ENCODE measurements at places on chromosomes 16 and 17. TPM values are rescaled to one million over a fixed set of nuclear protein-coding genes. Genes with fewer than 3 reads are reported as not detected.

DNA sequence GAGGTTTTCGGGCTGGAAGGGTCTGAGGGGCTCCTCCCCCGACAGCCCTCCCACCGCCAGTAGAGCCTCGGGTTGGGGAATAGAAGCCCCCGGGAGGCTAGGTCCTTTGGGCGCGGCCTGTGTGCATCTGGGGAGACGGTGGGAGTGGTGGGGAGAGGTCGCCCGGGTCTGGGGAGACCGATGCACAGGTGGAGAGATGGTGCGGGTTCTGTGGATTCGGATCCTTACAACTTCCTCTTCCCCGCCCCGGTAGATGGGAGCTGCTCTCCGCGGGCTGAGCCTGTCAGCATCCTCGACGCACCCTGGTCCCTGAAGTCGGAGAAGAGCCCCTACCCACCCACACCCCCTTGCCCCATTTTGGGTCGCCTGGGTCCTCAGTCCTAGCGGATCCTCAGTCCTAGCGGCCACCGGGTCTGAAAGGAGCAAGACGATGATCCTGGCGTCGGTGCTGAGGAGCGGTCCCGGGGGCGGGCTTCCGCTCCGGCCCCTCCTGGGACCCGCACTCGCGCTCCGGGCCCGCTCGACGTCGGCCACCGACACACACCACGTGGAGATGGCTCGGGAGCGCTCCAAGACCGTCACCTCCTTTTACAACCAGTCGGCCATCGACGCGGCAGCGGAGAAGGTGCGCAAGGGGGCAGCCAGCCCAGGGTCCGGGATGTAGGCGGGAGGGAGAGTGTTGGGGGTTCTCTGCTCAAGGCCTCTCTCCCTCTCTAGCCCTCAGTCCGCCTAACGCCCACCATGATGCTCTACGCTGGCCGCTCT is 790 bp downstream of the BCKDK start:
- no peaks in the 10 kb centered on the region for H3K4me1 ChIP-seq
- H3K27me3 ChIP-seq, result no peaks in the 10 kb centered on the region
- peak overlapping the region; percentile 95 for H3K27ac ChIP-seq

DNA sequence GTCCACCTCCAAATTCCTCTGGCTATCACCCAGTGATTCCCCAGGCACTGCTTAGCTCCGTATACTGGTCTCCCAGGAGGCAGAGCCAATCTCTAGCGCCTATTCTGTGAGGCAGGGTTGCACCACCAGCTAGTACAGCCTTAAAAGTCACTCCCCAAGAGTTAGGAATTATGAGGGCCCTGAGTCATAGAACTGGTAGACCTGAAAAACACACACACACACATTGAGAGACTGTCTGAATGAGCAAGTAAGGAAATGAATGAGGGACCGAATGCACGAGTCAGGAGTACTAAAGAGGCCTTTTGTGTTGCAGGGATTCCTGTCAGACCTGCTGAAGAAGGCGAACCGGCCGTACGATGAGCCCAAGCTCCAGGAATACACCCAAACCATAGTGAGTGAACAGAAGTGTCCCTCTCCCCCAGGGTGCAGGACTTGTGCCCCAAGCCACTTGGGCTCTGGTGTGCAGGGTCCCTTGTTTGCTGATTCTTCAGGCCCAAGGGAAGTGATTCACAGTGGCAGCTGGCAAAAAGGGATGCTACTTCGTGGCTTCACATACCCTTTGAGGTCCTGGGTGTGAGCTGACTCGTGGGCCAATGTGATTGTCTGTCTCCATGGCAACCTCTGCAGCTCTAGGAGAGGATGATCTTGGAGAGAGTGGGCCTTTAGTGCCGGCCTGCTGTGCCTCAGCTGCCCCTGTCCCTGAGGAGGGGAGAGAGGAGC is 24.7 kb downstream of the CALB2 start:
- no peaks in the 10 kb centered on the region for H3K36me3 ChIP-seq
- no peak overlapping the region for H3K27ac ChIP-seq
- H3K4me3 ChIP-seq, result no peak overlapping the region
- peak; percentile 5 for DNase-seq
- H3K27me3 ChIP-seq, result no peaks in the 10 kb centered on the region

The EME1 gene
- total RNA-seq, result 2.8 TPM

The LGALS9B gene
- total RNA-seq, result 0.83 TPM

- no peak for DNase-seq
- no peak overlapping the region for H3K4me3 ChIP-seq
Observed at GRCh38 chr16:78115659-78116058, 16.2 kb downstream of the WWOX start.

GRCh38 chr17:45098869-45099616 is 33.3 kb downstream of the PLCD3 start:
- peak; percentile 80 for DNase-seq
- peak overlapping the region; percentile 34 for H3K27ac ChIP-seq
- H3K36me3 ChIP-seq, result peaks cover 50% of the 10 kb centered on the region
- H3K4me3 ChIP-seq, result no peak overlapping the region
- H3K4me1 ChIP-seq, result no peaks in the 10 kb centered on the region

- no peaks in the 10 kb centered on the region for H3K36me3 ChIP-seq
- no peaks in the 10 kb centered on the region for H3K27me3 ChIP-seq
- DNase-seq, result peak; percentile 60
- no peak overlapping the region for H3K4me3 ChIP-seq
Observed at GRCh38 chr16:50539053-50539695, 9.0 kb upstream of the NKD1 start.

DNA sequence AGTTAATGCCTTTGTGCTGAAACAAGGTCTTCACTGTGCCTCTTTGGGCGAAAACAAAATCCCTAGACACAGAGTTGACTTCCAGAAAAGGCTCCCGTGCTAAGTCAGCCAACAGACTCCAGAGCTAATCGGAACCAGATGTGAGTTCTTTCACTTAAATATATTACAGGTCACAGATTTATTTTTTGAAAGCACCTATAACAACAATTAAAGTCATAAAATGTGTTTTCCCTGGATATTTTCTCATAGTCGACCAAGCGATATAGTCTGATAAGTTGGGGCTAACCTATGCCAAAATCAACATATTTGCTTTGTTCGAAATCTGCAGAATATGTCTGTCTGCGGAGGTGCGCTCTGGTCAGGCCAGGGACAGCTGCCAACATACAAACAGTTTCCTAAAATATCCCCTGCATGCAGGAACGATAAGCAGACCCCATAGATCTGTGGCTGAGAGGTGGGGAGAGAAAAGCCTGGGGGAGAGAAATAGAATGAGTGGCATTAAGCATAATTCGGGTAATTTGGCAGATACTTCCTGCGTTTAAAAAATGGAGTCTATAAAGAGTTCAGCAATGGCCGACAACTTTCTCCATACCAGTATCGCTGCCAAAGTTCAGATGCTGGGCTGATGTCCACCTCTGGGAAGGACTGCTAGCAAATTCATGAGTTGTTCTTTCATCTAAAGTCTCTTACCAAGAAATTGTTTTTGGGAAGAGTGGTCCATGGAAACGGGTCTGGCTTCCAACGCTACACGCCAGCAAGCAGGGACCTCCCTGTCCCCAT is 50.8 kb upstream of the MYH10 start:
- no peak overlapping the region for H3K4me3 ChIP-seq
- DNase-seq, result peak; percentile 45
- H3K27me3 ChIP-seq, result no peaks in the 10 kb centered on the region
- no peak overlapping the region for H3K27ac ChIP-seq
- H3K4me1 ChIP-seq, result peaks cover 5% of the 10 kb centered on the region

All from lung (tissue), 17 donors.